ENCODE measurements at places on chromosomes 5 and 9.

DNA sequence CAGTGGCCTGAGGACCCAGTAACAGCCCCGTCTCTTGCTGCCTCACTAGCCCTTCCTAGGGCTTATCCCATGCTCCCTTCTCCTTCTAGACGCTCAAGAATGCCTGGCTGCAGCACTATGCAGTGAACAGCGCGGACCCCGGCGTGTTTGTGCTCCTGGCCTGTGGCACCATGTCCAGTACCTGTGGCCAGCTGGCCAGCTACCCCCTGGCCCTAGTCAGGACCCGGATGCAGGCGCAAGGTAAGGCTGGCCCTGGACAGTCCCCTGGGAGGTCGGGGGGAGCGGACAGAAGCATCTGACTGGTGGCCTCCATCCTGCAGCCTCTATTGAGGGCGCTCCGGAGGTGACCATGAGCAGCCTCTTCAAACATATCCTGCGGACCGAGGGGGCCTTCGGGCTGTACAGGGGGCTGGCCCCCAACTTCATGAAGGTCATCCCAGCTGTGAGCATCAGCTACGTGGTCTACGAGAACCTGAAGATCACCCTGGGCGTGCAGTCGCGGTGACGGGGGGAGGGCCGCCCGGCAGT is 20.5 kb downstream of the PTGES2 start:
- DNase-seq: no peak

DNA sequence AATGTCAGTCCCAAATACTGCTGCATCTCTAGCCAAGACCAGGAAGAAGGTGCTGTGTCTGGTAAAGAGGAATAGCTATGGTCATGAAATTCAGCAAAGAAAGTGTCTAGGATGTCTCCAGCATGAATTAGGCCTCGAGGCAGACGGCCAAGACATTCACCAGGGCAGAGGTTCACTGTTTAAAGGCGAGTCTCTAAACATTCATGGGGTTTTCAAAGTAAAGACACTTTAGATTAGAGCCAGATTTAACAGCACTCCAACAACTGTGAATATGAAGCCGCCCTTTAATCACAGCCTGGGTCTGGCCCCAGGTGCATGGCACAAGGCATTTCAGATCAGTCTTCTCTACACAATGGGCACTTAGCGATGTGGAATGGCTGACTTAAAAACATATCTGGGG is 95.0 kb downstream of the ANKH start:
- DNase-seq: no peak

GRCh38 chr5:63928451-63928850 is 33.8 kb downstream of the HTR1A start:
- no peak for DNase-seq

DNA sequence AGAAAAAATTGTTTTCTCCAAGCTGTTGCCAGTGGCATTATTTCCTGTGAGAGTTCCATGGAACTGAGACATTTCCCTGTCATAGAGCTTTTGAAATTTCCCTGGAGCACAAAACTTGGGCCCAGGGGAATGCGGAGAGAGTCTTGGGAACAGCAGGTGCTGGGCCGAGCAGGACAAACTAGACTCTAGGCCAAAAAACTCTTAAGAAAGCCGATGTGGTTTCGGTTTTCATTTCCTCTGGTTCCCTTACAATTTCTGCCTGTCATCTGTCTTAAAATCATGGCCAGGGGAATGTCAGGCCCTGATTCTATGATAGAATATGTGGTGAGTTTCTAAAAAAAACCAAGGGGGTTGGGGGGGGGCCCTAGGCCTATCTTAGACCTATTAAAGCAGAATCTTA is 4.6 kb downstream of the SLC35A4 start:
- no peak for DNase-seq

- DNase-seq: peak; percentile 100
Observed at GRCh38 chr5:34686762-34687268, 30.7 kb downstream of the RAI14 start.

- no peak for DNase-seq
Observed at GRCh38 chr5:132103969-132104391, 30.4 kb downstream of the CSF2 start.

- DNase-seq: peak; percentile 50
Observed at GRCh38 chr5:126395198-126395597, 28.0 kb upstream of the GRAMD2B start.

GRCh38 chr9:96510258-96510657 is 60.3 kb downstream of the HABP4 start:
- DNase-seq: no peak

GRCh38 chr5:11164531-11165294 is 403.7 kb upstream of the DAP start:
- DNase-seq: no peak

DNA sequence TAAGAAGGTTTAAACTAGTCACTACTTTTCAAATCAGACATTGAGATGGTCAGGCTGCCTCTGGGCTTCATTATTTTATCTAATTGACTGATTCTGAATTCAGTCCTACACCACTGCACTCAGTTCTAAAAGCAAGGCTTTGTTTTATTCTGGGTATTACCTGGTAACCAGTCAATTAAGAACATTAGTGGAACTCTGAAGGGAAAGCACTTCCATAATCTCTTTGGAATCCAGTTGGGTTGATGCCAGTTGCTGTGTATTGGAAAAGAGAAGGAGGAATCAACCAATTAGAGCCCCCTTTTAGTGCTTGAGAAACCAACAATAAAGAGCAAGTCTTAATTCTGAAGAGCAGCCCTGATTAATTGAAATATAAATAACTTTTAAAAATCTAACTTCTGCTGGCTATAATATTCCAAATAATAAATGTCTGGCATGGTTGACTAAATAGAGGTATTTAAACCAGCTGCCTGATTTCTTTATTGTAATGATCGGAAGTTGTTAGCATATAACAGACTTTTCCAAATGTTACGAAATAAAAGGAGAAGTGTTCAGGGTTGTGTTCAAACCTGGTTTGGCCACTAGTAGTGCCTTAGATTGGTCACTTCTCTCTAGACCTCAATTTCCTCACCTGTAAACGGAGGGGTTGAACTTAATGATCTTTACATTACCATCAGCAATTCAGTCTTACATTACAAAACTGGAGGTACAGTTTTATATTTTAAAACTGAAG is 32.0 kb downstream of the CPEB4 start:
- DNase-seq: peak; percentile 31

DNA sequence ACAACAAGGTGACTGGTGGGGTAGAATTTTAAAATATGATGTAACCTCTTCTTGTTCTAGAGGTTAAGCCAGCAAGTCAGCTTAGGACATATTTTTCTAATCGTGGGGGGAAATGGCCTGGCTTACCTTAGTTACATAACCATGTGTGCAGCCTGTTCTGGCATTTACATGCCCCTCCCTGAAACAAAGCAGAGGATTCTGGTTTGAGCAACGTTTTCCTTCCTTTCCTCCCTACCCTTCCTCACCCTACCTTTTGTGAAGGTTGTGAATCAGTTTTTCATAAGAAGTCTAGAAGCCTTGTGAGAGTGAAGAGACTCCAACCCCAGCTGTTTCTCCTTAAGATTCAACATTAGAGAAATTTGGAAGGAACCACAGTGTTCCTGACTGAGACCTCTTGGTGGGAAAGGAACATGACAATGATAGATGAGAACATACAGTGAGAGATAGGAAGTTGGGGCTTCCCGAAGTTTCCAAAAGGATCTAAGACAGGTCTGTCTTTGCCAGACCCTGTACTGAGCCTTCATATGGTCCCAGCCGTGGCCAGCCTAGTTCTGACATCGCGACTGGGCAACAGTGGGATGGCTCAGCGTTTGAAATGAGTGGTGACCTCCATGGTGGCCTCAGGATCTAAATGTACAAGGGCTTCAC is 365.2 kb downstream of the SPATA31D1 start:
- DNase-seq: no peak

GRCh38 chr9:124410321-124410913 is 4.8 kb downstream of the PSMB7 start:
- no peak for DNase-seq

GRCh38 chr5:60332244-60333004 is 367.5 kb downstream of the DEPDC1B start:
- DNase-seq: peak; percentile 51

- no peak for DNase-seq
Observed at GRCh38 chr5:155822177-155822576, 504.8 kb upstream of the SGCD start.

DNA sequence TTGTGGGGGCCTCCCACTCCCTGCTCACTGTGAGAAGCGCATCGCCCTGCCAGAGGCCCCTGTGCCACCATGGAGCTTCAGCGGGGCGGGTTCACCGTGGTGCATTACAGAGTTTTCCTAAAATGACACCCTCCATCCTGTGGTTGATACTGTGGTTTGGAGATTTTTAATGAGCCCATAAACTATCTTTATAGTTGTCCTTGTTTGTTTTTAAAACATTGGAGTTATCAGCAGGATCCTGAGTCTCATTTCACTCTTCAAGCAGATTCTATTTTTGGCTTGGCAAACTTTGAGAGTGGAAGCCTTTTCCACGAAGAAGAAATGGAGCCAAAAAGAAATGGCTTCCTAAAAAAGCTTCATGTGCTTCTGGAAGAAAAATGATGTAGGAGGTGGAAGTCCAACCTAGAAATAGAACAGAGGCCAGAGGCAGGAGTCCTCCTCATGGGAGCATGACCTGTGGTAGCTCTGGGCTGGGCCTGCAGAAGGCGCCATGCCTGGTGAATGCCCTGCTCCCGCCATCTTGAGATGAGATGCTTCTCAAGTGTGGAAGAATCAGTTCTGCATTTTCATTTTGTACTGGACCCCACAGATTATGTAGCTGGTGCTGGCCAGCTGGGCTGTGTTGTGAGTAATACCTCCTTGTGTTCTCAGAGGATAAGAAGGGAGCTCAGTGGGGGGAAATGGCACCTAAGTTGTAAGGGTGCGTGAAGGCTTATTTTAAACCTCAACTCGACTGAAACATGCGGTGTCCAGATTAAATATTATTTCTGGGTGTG is 79.0 kb upstream of the RAI14 start:
- no peak for DNase-seq

GRCh38 chr9:75152416-75152815 is 64.1 kb downstream of the OSTF1 start:
- DNase-seq: no peak

GRCh38 chr5:139671096-139671841 is 23.1 kb downstream of the CXXC5 start:
- no peak for DNase-seq

DNA sequence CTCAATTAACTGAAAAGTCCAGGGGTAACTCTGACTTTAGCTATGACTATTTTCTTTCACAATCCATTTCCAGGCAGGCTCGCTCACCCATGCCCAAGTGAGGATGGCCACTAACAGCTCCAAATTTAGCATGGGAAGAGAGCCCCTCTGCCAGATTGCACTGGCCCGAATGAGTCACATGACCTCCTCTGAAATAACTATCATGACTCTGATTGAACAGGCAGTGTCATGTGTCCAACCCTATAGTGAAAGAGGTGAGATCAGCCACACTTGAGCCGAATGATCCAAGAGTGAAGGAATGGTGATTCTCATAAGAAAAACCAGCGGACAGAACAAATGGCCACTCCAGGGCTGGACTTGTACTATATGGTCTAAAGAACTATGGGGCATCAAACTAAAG is 242.3 kb downstream of the NSG2 start:
- no peak for DNase-seq

- DNase-seq: no peak
Observed at GRCh38 chr5:157744051-157745011, 819 bp downstream of the LSM11 start.

- no peak for DNase-seq
Observed at GRCh38 chr5:62043289-62044280, 262.4 kb upstream of the KIF2A start.

- DNase-seq: peak; percentile 17
Observed at GRCh38 chr9:136944212-136944518, 373 bp downstream of the FBXW5 start.

DNA sequence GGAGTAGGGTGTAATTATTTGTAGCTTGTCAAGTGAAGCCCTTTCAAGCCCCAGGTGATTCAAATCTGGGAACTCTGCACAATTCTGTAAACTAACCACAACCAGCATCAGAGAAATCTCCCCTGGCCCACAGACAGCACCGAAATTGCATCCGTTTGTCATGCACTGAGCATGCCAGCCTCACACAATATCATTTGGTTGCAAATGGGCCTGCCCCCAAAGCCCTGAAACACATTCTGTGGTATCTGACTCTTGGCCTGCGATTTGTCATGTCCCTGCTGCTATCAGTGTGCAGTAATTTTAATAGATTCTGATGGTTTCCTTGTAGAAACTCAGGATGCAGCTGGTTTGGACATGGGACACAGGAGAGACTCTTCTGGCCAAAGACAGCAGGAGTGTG is 35.3 kb downstream of the SNX24 start:
- DNase-seq: peak; percentile 58

DNA sequence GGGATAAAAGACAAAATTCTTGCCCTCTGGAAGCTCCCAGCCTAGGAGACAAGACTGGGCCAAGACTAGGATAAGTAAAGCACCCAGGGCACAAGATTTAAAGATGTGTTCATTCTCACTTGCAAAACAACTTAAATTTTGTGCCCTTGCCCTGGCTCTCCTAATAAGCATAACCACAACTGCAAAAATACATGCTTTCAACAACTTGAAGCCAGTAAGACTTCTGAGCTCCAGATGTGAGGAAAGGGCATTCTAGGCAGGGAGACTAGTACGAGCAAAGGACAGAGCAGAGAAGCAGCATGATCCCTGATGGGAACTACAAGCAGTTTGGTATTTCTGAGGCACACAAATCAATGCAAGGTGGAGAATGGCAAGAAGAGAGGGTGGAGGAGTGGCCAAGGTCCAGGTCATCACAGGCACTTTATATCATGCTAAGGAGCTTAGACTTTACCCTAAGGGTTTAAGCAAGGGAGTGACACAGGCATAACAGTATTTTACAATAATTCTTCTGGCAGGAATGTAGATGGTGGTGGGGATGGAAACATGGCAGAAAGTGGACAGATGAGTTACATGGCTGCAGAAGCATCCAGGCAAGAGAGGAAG is 30.1 kb upstream of the SIL1 start:
- no peak for DNase-seq

- DNase-seq: no peak
Observed at GRCh38 chr9:124802426-124802825, 25.5 kb downstream of the OLFML2A start.

DNA sequence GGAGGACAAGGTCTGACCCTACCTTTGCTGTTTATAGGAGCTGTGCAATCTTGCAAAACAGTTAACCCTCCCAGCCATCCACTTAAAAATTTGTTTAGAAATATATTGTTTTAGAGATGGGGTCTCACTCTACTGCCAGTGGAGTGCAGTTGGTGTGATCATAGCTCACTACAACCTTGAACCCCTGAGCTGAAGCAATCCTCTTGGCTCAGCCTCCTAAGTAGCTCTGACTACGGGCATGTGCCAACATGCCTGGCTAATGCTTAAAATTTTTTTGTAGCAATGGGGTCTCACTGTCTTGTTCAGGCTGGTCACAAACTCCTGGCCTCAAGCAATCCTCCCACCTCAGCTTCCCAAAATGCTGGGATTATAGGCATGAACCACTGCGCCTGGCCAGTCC is 120.2 kb upstream of the PJA2 start:
- no peak for DNase-seq

- no peak for DNase-seq
Observed at GRCh38 chr9:131578731-131579504, 33.6 kb downstream of the PRRT1B start.

GRCh38 chr5:125011014-125011413 is 264.6 kb upstream of the ZNF608 start:
- DNase-seq: no peak

All from astrocyte (in vitro differentiated cells and primary cell).